ENCODE measurements at places on chromosomes 5 and 9.

GRCh38 chr9:110114086-110114858 is 93.7 kb downstream of the C9orf152 start:
- no peak for DNase-seq

DNA sequence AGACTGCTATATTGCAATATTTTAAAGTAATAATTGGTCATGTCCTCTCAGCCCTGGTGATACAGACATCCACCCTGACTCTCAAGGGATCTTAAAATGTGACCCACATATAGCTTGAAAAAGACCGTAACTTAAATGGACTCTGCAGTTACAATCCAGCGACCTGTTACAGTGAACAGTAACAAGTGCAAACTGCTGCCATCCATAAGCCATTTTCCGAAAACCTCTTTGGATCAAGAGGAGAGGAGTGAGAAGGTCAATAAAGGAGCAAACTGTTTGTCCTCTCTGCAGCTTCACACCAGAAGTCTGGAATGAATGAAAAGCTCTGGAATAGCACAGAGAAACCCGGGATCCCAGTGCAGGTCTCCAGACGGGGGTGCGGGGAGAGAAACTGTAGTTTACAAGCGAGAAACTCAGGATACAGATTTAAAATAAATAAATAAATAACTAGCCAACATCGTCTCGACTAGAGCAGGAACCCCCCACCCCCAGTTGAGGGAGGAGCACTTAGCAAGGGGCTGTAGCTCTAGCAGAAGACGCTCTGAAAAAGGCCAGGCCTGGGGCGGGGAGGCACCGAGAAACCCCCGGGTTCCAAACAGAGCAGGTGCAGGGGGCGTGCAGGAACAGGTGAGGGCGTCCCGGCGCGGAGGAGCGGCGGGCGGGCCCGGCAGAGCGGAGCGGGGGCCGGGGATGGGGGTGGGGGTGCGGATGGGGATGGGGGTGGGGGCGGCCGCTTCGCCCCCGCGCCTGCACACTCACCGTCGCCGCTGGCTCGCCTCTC is 572 bp downstream of the ZDHHC21 start:
- DNase-seq, result no peak

DNA sequence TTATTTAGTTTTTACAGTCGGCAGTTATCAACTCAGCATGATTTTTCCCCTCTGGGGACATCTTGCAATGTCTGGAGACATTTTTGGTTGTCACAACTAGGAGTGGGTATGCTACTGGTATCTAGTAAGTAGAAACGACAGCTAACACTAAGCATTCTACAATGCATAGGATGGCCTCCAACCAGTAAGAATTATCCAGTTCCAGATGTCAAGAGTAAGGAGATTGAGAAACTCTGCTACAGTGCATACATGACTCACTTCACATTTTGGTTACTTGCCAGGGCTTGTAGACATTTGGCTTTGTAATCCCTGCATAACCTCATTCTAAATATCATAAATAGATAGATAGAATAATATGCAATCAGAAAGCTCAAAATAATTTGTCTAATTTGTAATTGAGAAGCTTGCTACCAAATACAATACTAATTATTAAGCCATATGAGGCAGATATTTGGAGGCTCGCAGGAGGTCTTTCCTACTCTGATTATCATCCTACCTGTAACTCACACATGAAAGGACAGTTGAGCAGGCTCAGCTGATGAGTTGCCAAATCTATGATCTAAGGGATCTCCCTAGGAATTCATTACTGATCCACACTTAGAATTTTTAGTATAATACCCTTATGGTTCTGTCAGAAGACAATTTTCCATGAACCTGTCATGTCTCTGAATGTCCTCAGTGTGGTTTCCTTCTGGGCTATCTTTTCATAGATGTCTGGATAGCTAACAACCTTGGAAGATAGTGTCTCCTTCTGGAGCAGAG is 346.9 kb upstream of the TLE4 start:
- no peak for DNase-seq

DNA sequence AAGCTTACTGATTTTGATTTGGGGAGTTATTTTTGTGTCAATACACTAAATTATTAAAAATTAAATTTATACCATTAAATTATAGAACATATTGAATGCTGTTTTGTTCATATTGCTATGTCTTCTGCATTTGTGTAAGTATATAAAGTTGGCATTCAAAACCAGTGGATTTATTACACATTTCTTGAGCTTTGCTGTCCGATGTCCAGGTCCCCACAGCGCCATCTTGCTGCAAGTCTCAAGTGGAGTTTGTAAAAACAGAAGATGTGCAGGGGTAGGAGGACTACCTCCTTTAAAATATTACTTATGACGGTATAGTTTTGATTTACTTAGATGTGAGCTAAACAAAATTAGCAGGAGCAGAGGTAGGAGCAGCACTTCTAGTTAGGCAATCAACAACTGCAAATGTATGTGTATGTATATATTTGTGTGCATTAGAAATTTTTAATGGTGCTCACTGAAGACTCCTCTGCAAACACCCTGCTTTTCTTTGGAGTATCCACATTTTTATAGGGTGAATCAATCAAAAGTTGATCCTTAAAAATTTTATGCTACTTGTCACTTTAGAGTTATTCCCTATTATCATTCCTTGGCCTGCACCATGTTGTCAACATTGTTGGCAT is 37.4 kb downstream of the CPEB4 start:
- no peak for DNase-seq

DNA sequence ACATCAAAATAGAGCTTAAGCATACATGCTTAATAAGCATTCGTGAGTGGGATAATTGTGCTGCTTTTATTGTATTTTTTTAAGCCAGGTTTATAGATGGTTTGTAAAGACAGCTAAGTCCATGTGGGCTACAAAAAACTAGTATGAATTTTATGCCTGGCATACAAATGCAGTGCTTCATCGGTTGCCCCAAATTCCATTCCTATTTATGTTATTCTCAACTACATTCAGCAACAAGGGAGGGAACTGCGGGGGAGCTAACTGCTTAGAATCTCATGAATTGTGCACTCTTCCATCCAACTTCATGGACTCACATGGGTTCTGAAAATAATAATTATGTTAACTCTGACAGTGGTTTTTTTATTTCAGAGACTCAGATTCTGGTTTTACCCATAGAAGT is 199.2 kb downstream of the FAM170A start:
- DNase-seq, result no peak

DNA sequence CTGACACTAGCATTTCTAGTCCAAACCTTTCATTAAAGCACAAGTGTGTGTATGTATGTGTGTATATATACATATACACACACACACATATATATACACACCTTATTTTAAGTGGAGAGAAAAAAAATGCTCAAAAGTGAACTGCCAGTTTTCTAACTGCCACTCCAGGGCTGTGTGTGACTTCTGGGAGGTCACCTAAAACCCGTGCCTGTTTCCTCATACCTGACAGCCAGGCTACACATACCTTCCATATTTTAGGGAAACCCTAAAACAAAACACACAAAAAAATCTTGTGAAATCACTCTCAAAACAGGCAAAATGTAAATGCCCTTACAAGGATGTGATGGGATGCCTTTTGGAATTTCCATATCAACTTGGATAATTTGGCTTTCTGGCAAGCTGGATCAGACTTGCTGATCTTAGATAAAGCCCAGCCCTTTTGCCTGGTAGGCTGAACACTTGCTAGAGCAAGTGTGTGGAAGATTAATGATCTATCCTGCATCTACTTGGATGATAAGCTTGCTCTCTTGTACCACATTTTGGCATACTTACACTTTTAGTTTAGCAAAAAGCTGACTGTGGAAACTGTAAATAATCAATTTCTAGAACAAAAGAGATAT is 127.8 kb downstream of the GNAQ start:
- DNase-seq, result no peak

DNA sequence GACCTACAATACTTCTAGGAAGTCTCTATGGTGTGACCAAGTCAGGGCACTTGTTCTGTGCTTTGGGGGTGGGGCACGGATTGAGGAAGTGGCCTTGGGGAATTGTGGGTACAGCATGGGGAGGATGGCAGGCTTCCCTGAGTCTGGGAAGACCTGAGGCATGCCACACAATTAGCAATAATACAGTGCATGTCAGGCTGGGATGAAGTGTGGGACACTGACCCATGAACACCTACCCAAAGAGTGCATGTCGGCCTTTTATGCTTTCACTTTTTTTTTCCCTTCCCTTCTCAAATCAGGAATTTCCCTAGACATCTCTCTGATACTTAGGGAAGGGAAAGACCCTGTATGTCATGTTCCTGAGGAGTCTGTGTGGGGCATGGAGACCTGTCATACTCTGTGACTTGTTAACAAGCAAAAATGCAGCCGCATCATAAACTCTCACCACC is 146.4 kb downstream of the PALM2AKAP2 start:
- no peak for DNase-seq

DNA sequence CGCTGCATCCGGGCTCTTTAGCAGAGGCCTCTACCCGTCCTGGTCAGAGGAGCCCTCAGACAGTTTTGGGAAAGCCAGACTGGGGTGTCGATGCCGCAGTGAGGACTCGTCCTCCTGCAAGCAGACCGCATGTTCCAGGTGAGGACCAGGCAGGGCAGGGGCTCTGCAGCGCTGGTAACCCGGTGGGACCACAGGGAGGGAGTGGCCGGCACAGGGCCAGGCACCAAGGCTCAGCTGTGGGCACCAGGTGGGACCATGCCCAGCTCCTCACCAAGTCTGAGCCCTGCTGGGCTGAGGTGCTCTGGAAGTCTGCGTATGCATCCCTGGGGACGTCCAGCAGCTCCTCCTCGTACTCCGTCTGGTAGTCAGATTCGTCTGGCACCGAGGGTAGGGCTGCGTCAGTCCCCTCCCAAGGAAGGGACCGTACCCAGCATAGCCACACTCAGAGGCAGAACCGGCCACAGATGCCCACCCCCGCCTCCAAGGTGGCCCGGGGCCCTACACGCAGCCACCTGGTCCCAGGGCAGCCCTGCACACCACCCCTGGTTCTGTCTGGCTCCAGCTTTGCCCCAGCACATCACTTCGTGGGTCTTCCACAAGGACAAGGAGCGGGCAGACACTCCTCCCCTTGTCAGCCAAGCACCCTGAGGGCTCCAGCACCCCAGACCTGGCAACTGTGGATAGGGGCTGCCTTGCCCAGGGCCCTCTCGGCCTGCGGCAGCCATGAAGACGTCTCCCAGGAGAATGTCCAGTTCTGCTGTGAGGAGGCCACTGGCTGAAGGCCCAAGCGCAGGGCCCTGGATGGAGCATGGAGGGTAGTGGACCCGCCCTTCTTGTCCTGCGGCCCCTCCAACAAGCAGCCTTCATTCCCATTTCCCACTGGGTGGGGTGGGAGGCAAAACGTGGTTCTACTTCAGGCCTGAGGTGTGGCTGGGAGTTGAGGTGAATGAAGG is 1.5 kb upstream of the NSMF start:
- DNase-seq, result no peak

GRCh38 chr5:160629003-160629402 is 207.3 kb downstream of the PTTG1 start:
- peak; percentile 84 for DNase-seq

GRCh38 chr9:75993434-75993833 is 103.0 kb downstream of the PCSK5 start:
- no peak for DNase-seq

DNA sequence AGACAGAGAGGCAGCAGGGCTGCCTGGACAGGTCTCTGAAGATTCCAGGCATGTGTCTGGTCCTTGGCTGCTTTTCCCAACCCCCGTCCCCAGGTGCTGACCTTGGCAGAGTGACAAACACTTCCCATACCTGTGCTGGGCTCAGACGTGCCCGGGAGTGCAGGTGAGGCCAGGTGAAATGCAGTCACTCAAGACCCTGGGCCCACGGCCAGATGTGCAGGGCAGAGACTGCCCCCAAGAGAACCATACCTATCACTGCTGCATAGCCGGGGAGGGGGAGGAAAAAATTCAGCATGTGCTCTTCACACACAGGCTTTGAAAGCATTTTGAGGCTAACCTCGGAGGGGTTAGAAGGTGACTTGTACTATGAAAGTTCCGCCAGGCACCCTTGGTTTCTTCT is 22.6 kb downstream of the CCNJL start:
- no peak for DNase-seq

GRCh38 chr5:89067362-89067761 is 184.4 kb upstream of the MEF2C start:
- no peak for DNase-seq

- no peak for DNase-seq
Observed at GRCh38 chr9:121673576-121673975, 22.1 kb downstream of the DAB2IP start.

DNA sequence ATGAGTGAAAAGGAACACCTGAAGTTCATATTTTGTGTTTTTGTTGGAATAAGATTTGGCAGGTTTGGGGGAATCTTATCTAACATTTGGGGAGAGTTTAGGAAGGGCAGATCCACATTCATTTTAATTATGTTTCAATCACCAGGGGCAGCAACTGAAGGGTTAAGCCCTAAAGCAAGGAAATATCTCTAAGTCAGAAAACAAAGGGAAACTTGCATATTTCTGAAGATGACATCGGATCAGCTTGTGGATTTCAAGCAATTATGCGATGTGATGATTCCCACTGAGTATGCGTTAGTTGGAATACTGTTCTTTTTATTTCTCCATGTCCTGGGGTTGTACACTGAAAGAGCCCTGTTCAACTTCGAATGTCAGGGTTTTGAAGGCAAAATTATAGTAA is 59.8 kb upstream of the NFIB start:
- no peak for DNase-seq
